ENCODE measurements at places on chromosomes 6 and 20.

GRCh38 chr20:44021186-44021585 lies 106.5 kb downstream of the TOX2 start:
- DNase-seq = no peak

- DNase-seq = no peak
These were observed 117.0 kb upstream of the EDN1 start for GRCh38 chr6:12173181-12173580.

GRCh38 chr20:50467718-50468356 lies 42.3 kb upstream of the PTPN1 start:
- DNase-seq = no peak

DNA sequence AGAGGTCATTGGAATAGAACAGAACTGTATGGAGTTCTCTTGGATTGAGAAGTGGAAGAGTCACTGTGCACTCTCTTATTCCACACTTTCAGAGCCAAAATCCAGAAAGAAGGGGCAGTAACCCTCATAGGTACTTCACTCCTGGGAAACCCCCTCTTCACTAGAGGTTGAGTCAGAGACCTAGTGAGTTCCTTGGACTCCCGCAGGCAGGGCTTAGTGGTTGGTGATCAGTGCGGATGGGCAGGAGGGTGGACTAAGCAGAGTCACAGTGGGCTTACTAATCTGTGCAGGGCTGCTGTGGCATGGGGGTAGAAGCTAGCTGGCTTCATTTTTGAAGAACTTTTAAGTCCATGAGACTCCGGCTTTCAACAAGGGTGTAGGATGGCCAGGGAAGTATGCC lies 95.0 kb upstream of the MLN start:
- DNase-seq = no peak

- DNase-seq = no peak
These were observed 184.2 kb downstream of the ARID1B start for GRCh38 chr6:156961282-156961892.

GRCh38 chr20:50413088-50413500 lies 97.1 kb upstream of the PTPN1 start:
- no peak for DNase-seq

DNA sequence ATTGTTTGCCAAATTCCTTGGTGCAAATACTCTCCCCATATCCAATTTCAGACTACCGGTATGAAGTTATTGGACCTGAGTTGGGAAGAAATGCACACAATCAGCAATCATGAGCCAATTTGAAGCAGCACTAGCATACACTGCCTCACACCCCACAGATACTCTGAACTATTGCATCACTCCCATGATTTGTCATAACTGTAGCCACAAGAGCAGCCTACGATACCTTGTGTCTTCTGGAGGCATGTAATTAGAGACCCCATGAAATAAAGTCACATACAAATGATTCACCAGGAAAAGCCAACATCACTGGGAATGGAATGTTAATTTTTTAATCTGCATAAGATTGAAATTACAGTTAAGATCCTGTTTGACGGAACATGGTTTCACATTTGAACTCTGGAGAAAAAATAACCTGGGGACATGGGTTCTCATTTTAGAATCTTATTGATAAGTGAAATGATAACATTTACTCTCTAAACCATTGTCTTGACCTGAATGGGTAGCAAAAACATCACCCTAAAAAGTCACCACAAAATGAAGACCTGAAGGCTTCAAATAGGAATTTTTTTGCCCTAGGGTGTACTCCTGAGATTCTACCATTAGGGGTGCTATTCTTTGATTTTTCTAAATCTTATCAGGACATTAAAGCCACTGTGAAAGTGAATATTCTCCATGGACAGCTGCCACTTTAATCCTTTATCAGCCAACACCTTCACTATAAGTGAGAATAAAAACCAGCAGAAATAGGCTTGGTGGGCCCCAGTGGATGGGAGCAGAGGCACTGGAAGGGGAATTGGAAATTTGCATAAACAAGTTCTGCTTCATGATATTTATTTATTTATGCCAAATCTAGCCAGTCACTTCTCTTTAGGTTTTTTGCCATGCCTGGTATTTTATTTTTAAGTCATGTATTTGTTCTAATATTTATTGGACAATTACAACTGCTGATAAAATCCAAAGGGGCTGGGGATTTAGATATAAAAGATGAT lies 34.5 kb upstream of the HBS1L start:
- peak; percentile 83 for DNase-seq

DNA sequence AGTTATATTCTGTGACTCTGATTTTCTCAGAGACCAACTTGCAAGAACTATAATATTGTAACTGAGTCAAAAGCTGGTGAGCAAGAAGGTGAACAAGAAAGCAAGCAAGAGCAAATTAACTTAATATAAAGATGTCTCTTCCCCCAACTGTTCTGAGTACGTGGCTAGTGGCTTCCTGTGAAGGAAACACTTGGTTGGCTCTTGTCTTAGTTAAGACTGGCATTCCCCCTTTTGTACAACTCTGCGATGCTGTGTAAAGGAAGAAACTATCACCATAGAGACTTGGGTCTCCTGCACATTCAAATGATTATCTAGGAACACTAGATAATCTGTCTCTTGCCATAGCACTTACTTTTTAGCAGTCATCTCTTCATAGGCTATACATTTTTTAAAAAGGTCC lies 47.3 kb upstream of the TNFAIP3 start:
- DNase-seq = no peak

DNA sequence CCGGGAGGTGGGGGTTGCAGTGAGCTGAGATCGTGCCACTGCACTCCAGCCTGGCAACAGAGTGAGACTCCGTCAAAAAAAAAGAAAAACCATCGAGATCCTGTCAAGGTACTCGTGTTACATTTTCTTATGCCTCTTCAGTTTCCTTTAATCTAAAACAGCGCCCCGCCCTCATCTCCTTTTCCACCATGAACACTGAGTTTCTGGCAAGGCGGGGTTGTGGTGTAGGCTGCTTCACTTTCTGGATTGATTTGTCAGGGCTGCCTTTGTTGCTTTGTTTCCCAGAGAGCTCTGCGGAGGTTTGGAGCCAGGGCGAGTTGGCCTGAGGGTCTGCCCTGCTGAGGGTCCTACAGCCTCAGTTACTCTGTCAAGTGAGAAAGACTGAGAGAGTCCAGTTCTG lies 8.9 kb downstream of the ITPR3 start:
- no peak for DNase-seq

- DNase-seq = no peak
These were observed 288.7 kb downstream of the KIF16B start for GRCh38 chr20:16284385-16285100.

DNA sequence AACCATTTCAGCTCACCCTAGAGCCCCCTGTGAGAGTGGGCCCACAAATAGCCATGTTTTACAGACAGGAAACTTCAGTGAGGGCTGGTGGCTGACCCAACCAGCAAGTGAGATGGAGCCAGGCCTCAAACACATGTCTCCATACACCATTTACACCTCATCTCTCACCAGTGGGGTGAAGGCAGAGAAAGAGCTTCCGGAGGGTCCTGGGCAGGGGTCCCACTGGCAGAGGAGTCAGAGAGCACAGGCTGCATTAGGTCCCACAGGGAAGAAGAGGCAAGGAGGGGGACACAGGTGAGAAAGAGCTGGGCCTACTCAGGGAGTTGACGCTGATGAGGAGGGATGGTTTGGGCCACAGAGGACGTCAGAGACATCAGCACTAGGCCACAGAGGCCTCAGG lies 172.6 kb downstream of the VEGFA start:
- DNase-seq = no peak

DNA sequence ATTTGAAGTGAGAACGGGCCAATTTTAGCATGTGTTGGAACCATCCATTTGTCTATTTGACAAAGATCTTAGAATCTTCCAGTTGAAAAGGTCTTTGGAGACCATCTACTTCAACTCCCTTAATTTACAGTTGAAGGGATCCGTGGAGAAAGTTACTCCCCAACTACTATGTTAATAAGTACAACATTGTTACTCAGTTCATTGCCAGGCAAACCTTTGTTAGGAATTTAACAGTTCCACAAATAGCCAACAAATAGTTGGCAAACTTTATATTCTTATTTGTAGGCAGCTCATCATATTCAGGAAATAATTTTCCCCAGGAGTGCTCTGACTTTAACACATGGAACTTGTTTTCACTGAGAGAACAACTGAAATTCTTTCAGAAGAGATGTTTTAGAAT lies 81.0 kb upstream of the FLRT3 start:
- no peak for DNase-seq

- no peak for DNase-seq
These were observed 1.5 kb downstream of the MMP24OS start for GRCh38 chr20:35276408-35276807.

GRCh38 chr6:140052736-140053729 lies 678.6 kb upstream of the CITED2 start:
- DNase-seq = peak; percentile 42

GRCh38 chr6:124683507-124683906 lies 278.7 kb upstream of the RNF217 start:
- no peak for DNase-seq

GRCh38 chr6:168999392-168999791 lies 254.3 kb downstream of the THBS2 start:
- no peak for DNase-seq

GRCh38 chr6:139713900-139714506 lies 339.6 kb upstream of the CITED2 start:
- no peak for DNase-seq

DNA sequence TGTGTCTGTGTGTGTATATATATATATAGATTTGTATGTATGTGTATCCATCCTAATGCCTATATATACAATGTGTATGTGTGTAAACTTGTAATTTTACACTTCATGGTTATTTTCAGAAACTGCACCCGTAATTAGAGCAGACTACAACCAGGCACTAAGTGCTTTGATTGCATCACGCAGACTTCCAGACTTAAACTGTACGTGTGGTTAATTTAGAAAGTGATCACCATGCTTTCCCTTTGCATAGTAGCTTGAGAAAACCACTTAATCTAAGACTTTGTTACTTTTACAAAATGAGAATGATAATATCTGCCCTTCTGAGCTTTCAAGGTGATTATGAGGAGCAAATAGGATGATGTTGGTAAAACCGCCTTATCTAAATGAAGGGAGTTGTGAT lies 50.1 kb upstream of the E2F3 start:
- DNase-seq = no peak

DNA sequence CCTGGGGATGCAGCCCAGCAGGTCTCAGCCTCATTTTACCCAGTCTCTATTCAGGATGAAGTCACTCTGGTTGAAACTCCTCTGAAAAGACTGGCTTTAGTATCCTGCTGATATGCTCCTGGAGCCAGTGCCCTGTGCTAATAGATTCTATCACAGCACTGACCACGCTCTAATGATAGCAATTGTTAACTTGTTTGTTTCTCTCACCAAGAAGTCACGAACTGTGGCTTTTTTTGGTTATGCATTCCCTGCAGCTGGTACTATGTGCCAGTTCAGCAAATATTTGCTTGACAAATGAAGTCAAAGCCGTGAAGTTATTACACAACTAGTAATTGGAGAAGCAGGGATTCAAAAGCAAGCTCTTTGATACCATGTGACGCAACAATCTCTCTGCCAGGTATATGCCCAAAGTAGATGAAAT lies 754.6 kb downstream of the KIF16B start:
- DNase-seq = no peak

Data from AML-193 (cell line).